Fibroblast of lung (primary cell): ENCODE measurements at places on chromosomes 1 and 21. TPM values are rescaled to one million over a fixed set of nuclear protein-coding genes. Genes with fewer than 3 reads are reported as not detected.
A peak's percentile ranks its signal among the peaks of the same experiment; 100 is the strongest.

GRCh38 chr1:34740161-34740868, 14.5 kb upstream of the GJB5 start:
- peak; percentile 24 for DNase-seq

DNA sequence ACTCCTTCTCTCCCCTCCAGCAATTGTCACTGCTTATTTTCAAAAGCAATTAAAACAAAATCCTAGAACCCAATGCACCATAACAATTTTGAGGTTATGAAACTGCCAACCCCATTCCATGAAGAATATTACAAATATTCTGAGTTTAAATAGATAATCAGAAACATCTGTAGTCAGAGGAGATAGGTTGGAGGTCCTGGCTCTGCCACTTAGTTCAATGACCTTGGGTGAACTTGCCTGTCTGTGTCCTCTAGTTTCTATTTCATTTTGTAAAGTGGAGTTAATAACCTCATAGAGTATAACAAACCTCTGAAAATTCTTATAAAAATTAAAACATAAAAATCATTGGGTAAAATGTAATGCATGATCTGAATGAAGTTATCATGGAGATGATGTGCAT, 164.6 kb downstream of the KCTD3 start:
- DNase-seq = no peak

- no peak for DNase-seq
Observed at GRCh38 chr1:30507401-30508174, 215.8 kb downstream of the MATN1 start.

- no peak for DNase-seq
Observed at GRCh38 chr1:54309631-54310366, 96.4 kb downstream of the SSBP3 start.

DNA sequence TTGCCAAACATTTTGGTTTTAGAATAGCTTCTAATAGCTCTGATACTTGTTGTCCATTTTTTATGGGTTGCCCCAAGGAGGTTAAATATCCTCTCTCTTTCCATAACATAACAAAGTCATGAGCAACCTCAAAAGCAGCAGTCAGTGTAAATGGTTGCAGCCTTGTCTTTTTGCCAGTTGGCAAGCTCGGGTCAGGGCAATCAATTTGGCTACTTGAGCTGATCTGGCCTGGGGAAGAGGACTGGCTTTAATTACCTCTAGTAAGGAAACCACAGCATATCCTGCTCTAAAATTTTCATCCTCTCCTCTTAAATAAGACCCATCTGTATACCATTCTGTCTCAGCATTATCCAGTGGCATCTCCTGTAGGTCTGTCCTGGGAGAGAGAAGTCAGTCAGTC, 21.2 kb upstream of the FMO4 start:
- DNase-seq = peak; percentile 24

DNA sequence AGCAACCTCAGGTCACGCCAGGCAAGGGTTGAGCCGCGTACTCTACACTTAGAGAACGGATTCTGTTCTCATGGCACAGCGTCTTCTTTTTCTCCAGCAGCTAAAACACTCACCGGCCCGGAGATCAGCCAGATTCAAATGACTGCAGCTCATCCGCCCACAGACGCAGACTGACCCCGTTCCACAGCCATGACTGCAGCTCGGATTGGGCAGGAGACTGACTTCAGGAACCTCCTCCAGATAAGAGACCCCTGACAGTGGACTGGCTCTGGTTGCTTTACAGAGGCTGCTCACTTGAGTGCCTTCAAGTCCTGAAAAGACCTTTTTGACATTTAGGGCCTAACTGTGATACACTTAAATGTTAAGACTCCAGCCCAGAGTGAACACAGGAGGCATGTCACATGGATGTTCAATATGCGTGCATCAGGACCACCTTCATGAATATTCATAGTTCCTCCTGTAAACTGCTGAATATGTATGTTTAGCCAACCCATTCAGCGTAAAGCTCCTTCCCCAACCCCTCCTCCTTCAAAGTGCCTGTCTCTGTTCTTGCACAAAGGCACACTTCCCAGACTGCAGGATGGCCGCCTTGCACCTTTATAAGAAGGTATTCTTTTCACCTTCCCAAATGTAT, 42.6 kb downstream of the BACE2 start:
- no peak for DNase-seq

DNA sequence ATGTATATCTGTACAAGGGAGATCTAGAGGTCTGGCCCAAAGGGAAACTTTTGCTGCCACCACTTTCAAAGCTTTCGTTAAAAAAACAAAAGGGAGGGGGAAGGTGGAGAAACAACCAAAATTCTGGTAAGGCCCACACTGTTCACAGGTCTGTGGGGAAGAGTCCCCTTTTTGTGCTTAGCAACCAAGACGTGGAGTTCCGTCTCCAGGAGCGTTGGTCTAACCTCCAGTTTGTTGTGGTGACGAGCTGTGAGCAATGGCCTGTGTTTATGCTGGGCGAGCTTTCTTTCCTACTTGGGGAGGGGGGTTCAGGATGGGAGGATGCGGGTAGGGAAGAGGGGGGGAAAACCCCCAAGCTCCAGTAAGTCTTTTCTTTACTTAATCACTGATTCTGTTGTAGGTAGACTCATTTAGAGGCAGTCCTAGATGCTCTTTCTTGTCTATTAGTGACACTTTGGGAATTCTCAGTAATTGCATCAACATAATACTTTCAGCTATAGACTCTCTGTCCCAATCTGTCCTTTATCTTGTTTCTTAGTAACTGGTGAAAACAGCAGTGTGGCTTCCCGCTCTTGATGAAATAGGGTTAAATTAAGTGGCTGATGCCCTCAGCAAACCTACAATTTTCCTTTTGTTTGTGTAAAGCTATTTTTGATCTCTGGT, 1.5 kb downstream of the HIPK1 start:
- peak; percentile 71 for DNase-seq

DNA sequence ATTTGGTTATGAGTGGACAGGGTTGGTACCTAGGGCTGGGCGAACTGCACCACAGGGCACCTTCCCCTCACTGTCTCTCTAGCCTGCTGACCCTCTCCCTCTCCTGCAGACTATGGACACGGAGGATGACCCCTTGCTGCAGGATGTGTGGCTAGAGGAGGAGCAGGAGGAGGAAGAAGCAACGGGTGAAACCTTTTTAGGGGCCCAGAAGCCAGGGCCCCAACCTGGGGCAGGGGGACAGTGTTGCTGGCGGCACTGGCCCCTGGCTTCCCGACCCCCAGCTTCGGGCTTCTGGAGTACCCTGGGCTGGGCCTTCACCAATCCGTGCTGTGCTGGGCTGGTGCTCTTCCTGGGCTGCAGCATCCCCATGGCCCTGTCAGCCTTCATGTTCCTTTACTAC, 21.9 kb downstream of the DISP3 start:
- DNase-seq = no peak

DNA sequence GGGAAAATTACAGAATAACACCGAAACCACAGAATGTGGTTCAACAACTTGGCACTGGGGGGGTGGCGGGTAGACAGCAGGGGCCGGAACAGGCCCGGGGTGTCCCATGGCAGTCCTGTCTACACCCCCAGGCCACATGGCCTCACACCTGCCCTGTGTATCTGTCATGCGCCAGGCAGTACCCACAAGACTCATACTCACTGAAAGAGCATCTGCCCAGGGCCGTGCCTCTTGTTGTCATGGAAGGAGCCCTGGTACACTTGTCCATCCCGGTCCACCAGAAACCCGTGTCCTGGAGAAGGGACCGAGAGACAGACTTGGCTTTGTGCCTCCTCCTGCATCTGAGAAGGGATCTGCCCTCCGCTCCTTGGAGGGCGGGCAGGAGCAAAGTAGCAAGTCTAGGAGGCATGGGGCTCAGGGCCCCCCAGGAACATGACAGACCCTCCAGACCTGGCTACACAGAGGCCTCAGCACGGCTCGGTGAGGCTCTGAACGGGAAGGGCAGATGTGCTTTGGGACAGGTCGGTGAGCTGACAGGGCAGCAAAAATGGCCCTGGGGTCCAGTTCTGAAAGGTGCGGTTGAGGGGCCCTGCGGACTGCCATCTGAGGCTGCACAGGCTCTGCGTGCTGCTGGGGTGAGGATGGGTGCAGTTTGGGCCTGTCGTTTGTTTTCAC, 5.6 kb downstream of the MORN1 start:
- DNase-seq = no peak

GRCh38 chr1:62040450-62040849, 154.2 kb upstream of the L1TD1 start:
- DNase-seq = no peak

- no peak for DNase-seq
Observed at GRCh38 chr1:158516966-158517365, 37.2 kb downstream of the OR6Y1 start.

DNA sequence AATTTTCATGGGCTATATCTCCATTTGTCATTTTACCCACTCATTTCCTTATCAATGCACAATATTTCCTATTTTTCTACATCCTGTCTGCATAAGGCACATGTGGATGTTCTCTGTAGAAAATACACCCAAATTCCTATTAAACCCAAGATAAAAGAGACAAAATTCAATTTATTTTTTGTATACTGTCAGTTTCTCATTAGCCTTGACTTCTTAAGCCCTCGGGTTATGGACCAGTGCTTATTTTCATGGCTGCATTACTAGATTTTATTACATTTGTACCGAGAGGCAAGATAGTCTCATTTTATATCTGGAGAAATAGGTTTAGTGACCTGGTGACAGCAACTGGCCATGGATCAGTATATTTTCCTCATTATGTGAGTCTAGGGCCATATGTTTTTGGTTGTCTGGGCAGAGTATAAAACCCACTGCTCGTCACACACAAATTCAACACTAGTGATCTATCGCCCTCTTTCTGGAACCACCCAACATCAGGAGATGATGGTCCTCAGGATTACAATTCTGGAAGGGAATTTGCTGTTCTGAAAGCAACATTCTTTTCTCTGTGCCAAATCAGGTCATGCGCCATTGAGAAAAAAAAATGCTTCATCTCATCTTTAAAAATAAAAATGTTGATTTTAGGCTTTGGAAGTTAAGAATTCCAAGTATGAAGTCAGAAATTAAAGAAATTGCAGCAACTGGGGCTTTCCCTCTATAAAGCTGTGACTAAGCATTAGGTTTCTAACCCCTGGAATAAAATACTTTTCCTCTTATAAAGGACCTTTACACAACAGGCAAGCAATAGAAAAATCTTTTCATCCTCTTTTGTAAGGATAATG, 81.4 kb downstream of the ASTN1 start:
- no peak for DNase-seq

GRCh38 chr1:31003613-31004230, 61.8 kb downstream of the PUM1 start:
- peak; percentile 62 for DNase-seq

DNA sequence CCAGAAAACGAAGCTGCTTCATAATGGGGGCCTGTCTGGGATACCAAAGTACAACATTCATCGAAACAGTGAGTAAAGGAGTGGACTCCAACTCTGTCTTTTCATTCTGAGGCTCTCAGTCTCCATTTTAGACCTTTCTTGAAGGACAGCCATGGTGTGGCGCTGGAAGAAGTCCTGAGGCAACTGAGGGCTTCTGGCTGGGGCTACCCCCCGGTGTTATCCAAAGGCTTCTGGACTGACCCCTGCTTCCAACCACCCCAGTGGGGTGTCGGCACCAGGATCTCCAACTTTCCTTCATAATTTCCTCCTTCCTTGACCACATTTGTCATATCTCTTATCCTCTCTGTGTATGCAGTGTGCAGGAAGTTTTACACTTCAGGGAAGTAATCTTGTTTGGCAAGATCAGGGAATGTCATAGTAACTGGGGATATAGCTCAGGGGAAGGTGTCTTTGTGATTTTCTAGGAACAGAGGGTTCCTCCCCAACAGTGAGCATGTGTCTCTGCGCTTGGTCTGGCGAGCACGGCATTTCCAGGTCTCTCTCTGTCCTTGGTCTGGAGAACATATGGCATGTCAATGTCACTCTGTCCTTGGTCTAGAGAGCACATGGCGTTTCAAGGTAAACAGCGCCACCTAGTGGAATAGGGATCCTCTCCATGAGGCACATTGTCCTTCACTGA, 19.4 kb upstream of the BSDC1 start:
- peak; percentile 71 for DNase-seq

DNA sequence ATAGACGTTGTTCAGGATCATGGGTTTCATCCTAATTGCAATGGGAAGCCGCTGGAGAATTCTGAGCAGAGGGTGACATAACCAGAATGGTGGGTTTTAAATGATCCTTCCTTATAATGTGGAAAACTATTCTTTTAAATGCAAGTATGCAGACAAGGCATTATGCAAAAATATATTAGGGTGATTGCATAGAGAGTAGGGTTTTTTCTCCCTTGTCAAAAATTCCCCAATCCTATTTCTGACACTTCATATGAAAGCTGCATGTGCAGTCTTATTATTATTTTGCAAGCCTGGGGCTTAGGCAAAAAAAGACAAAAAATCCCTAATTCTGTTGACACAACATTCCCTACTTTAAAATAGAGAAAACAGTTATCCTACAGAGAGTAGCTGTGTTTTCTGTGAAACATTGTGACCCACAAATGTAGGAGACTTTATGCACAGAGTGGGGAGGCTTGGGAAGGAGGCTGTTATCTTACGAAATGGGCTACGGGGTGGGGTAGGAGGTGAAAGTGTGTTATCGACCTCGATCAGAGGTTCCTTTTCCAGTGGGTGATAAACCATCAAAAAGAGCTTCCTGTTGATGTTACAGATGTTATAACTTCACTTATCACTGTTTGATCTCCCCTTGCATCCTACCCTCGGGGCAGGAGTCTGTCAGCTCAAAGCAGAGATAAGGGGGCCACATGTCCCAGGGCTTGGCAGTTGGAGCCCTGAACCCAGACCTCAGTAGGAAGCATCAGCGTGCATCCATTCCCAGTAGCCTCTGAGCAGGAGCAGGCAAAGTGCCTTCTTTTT, 27.2 kb downstream of the RHEX start:
- no peak for DNase-seq

DNA sequence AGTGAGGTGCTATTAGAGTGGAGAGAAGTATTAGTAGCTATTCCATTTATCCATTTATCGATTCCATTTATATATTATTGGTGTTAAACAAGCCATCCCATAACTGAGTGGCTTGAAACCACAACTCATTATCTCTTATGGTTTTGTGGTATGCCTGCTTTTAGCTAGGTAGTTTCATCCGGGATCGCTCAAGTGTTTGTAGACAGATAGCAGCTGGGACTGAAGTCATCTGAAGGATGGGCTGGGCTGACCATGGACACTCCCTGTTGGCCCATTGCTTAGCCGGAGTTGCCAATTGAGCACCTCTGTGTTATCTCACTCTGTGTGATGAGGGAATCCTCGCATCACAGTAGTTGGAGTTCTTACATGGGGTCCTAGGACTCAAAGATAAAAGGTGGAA, 622.5 kb downstream of the PLA2G4A start:
- DNase-seq = no peak

- no peak for DNase-seq
Observed at GRCh38 chr1:160985723-160986122, 31.1 kb upstream of the ITLN2 start.

Gene INSRR
- not detected in 2 replicates for polyA plus RNA-seq

Gene LMX1A
- not detected in 2 replicates for polyA plus RNA-seq

Gene TSSK3
- polyA plus RNA-seq = 0.35 and 0.58 TPM in 2 replicates

Gene NEGR1
- polyA plus RNA-seq = 9.4 and 10.6 TPM in 2 replicates

Gene LEFTY2
- 0.05 TPM in 1 of 2 replicates, not detected in the other for polyA plus RNA-seq

Gene PLXNA2
- 0.43 and 0.80 TPM in 2 replicates for polyA plus RNA-seq

Gene PYCR2
- polyA plus RNA-seq = 28.6 and 35.5 TPM in 2 replicates

Gene OR2M3
- polyA plus RNA-seq = 0.02 TPM in 1 of 2 replicates, not detected in the other

Gene KRTAP19-8
- not detected in 2 replicates for polyA plus RNA-seq

Gene SETDB1
- 25.3 and 27.0 TPM in 2 replicates for polyA plus RNA-seq

Gene ALPL
- polyA plus RNA-seq = 0.21 and 1.3 TPM in 2 replicates

Gene FAM72C
- 0.77 and 2.3 TPM in 2 replicates for polyA plus RNA-seq

Gene FYB2
- not detected in 2 replicates for polyA plus RNA-seq

Gene MAP3K7CL
- polyA plus RNA-seq = 58.3 and 91.7 TPM in 2 replicates

Gene JTB
- 102 and 123 TPM in 2 replicates for polyA plus RNA-seq

Gene DPT
- 2.4 and 7.7 TPM in 2 replicates for polyA plus RNA-seq

Gene NEK7
- polyA plus RNA-seq = 98.2 and 207 TPM in 2 replicates

Gene NSL1
- polyA plus RNA-seq = 21.4 and 27.4 TPM in 2 replicates

Gene RIMS3
- 0.11 and 0.12 TPM in 2 replicates for polyA plus RNA-seq
